Natural killer cell treated with Interleukin-12 subunit alpha and Interleukin-12 subunit beta and Interleukin-15 and Interleukin-18, amount 100 ng/mL, for 72 hours (primary cell): ENCODE measurements at places on chromosomes 12 and 14. TPM values are rescaled to one million over a fixed set of nuclear protein-coding genes. Genes with fewer than 3 reads are reported as not detected.

Gene PZP
- total RNA-seq: not detected

Gene GSKIP
- 15.2 TPM for total RNA-seq

Gene CACNA1C
- total RNA-seq: 0.06 TPM

Gene B4GALNT3
- total RNA-seq: 20.6 TPM

- H3K27ac ChIP-seq: no peak overlapping the region
- H3K4me3 ChIP-seq: no peak overlapping the region
- H3K27me3 ChIP-seq: no peaks in the 10 kb centered on the region
- H3K4me1 ChIP-seq: no peaks in the 10 kb centered on the region
- H3K36me3 ChIP-seq: peaks cover 5% of the 10 kb centered on the region
These were observed 731.9 kb upstream of the FBXO33 start for GRCh38 chr14:40164083-40164482.

GRCh38 chr14:59803052-59803540 is 67.5 kb downstream of the RTN1 start:
- peaks cover 7% of the 10 kb centered on the region for H3K27me3 ChIP-seq
- no peak for DNase-seq
- H3K36me3 ChIP-seq: no peaks in the 10 kb centered on the region
- no peak overlapping the region for H3K27ac ChIP-seq
- H3K4me3 ChIP-seq: no peak overlapping the region

Gene BCL11B
- total RNA-seq: 27.6 TPM

Gene RIMBP2
- not detected for total RNA-seq

DNA sequence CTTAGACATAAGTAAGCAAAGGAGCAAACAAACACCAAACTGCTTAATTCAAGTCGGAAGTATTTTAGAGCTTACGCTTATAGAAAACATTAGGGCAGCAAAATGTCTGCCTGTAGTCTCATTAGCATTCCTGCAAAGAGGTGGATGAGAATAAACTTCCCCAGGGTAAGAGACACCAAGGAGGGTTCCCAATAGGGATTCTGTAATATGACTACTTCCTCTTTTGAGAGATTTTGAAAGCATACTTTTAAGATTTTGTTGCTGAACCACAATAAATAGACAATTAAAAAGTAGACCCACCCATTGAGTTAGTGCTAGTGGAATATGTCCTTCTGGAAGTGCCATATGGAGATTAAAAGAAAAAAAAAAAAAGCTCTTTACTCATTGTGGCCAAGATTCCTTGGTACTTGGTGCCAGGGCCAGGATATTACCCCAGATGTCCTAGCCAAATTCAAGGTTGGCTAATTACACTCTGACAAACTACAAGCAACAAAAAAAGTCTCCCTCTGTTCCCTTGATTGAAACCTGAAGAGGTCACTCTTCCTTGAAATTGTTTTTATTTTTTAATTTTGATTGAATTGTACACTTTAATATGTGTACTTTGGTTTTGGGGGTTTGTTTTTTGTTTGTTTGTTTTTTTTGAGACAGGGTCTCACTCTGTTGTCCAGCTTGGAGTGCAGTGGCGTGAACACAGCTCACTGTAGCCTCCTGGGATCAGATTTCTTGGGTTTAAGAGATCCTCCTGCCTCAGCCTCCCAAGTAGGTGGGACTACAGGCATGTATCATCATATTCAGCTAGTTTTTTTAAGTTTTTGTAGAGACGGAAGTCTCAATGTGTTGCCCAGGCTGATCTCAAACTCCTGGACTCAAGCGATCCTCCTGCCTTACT is 8.7 kb downstream of the CLIP1 start:
- H3K27me3 ChIP-seq: no peaks in the 10 kb centered on the region
- H3K36me3 ChIP-seq: no peaks in the 10 kb centered on the region
- H3K27ac ChIP-seq: peak overlapping the region; percentile 88
- no peak for DNase-seq
- H3K4me1 ChIP-seq: peaks cover 22% of the 10 kb centered on the region

- no peaks in the 10 kb centered on the region for H3K27me3 ChIP-seq
- no peaks in the 10 kb centered on the region for H3K36me3 ChIP-seq
- no peak overlapping the region for H3K4me3 ChIP-seq
- no peak overlapping the region for H3K27ac ChIP-seq
- DNase-seq: no peak
These were observed 43.3 kb downstream of the ACTN1 start for GRCh38 chr14:68935761-68936214.

DNA sequence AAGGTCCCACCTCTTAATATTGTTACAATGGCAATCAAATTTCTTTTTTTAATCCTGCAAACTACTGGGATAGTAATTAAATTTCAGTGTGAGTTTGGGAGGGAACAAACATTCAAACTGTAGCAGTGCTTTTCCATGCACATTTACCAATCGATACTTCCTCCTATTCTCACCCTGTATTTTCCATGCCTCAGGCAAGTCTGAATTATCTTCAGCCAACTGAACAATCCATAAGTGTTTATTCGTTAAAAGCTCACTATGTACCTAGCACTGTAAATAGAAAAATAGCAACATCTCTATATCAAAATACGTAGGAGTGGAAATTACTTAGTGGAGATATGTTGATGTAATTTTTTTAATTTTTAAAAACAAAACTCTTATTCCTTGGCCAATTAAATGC is 43.5 kb downstream of the CCDC177 start:
- H3K4me1 ChIP-seq: no peaks in the 10 kb centered on the region
- H3K27ac ChIP-seq: no peak overlapping the region
- no peak for DNase-seq
- H3K27me3 ChIP-seq: peaks cover 15% of the 10 kb centered on the region
- no peaks in the 10 kb centered on the region for H3K36me3 ChIP-seq

- no peaks in the 10 kb centered on the region for H3K27me3 ChIP-seq
- no peak for DNase-seq
- H3K4me3 ChIP-seq: no peak overlapping the region
- no peaks in the 10 kb centered on the region for H3K4me1 ChIP-seq
These were observed 23.3 kb downstream of the TPCN1 start for GRCh38 chr12:113244478-113244958.

DNA sequence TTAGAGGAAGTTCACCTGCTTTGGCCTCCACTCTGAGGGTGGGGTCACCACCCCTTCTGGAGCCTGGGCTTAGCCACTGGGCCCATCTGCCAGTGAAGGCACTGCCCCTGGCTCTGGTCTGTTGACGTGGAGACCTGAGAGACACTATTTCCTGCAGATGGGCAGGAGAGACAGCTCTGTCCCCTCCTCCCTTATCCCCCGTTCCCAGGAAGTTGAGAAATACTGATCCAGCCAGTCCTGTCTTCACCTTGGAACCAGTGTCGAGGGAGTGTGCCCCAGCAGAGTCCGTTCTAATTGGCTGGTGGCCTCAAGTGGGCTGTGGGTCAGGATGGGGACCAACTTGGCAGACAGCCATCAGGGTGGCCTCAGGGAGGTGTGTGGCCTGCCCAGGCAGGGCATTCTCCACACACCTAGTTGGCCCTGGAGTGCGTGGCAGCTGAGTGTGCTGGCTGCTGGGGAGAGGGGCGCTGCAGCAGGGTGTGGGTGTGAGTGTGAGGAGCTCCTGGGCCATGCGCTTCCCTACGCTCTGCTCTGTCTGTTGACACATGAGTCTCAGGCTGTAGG is 25.4 kb downstream of the CLSTN3 start:
- no peak for DNase-seq
- no peaks in the 10 kb centered on the region for H3K36me3 ChIP-seq

DNA sequence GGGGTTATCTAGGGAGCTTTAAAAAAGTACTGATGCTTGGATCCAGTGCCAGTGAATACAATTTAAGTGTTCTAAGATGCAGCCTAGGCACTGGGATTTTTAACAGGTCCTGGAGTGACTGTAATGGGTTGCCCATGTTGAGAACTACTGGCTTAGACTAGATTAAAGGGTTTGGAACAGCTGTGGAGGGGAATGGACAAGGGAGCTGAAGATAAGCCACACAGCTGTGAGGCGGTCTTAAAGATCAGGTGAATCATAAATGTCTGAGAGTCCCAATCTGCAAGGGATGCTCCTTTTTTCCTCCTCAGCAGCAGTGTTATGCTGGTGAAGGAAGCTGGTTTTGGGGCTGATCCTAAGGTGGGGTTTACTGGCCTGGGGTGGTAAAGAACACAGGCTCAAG is 35.5 kb upstream of the FRMD6 start:
- H3K4me3 ChIP-seq: no peak overlapping the region
- no peak for DNase-seq
- no peak overlapping the region for H3K27ac ChIP-seq
- H3K4me1 ChIP-seq: no peaks in the 10 kb centered on the region

DNA sequence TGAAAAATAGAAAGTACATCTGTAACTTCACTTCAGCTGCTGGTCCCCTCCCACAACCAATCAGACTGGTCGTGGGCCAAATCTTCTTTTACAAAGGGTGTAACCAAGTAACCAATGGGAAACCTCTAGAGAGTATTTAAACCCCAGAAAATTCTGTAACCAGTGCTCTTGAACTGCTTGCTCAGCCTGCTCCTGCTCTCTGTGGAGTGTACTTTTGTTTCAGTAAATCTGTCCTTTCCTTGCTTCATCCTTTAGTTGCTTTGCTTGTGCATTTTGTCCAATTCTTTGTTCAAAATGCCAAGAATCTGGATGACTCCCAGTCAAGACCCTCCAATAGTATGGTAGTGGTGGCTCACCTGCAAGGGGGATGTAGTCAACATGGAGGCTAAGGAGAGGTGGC is 489.1 kb downstream of the FUT8 start:
- no peak for DNase-seq
- peaks cover 7% of the 10 kb centered on the region for H3K4me1 ChIP-seq
- H3K36me3 ChIP-seq: peaks cover 6% of the 10 kb centered on the region

Gene KLRK1
- total RNA-seq: 126 TPM

Gene SLC10A1
- not detected for total RNA-seq

GRCh38 chr14:69154779-69155178 is 1.9 kb upstream of the DCAF5 start:
- peaks cover 19% of the 10 kb centered on the region for H3K4me1 ChIP-seq
- DNase-seq: no peak
- H3K27me3 ChIP-seq: no peaks in the 10 kb centered on the region
- no peak overlapping the region for H3K27ac ChIP-seq

DNA sequence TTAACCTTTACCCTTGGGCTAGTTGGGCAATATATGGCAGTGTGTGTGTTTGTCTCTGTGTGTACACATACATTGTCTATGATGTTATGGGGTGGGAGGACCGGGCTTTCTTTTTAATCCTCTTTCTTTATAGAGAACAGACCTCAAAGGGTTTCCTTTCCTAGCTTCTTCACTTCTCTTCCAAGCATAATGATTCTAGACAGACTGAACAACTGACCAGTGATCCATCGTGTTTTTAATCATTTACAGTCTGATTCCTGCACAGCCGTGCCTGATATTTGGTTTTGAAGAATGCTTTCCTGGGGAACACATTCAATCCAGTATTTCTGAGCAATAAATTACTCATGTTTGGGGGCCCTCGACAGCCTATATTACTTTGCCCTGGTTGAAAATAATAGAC is 481.1 kb upstream of the DCN start:
- H3K4me1 ChIP-seq: no peaks in the 10 kb centered on the region
- DNase-seq: no peak
- peaks cover under 1% of the 10 kb centered on the region for H3K36me3 ChIP-seq
- no peak overlapping the region for H3K27ac ChIP-seq
- no peaks in the 10 kb centered on the region for H3K27me3 ChIP-seq
- H3K4me3 ChIP-seq: no peak overlapping the region

DNA sequence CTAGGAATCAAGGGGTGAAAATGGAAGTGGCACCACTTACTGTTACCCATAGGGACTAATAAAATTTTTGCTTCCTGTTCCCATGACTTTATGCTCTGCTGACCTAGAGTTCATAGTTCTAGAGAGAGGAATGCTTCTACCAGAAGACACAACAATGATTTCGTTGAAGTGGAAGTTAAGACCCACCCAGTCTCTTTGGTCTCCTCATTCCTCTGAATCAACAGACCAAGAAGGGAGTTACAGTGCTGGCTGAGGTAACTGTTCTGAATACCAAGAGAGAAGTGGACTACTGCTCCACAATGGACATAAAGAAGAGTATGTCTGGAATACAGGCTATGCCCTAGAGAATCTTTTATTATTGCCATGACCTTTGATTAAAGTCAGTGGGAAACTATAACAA is 23.5 kb upstream of the DYRK2 start:
- no peak for DNase-seq
- H3K27me3 ChIP-seq: no peaks in the 10 kb centered on the region
- H3K4me1 ChIP-seq: peaks cover 21% of the 10 kb centered on the region
- H3K4me3 ChIP-seq: no peak overlapping the region
- no peaks in the 10 kb centered on the region for H3K36me3 ChIP-seq

- no peak for DNase-seq
- H3K27me3 ChIP-seq: peaks cover 3% of the 10 kb centered on the region
- H3K27ac ChIP-seq: no peak overlapping the region
- no peaks in the 10 kb centered on the region for H3K36me3 ChIP-seq
These were observed 8.5 kb upstream of the DACT1 start for GRCh38 chr14:58629281-58629680.

DNA sequence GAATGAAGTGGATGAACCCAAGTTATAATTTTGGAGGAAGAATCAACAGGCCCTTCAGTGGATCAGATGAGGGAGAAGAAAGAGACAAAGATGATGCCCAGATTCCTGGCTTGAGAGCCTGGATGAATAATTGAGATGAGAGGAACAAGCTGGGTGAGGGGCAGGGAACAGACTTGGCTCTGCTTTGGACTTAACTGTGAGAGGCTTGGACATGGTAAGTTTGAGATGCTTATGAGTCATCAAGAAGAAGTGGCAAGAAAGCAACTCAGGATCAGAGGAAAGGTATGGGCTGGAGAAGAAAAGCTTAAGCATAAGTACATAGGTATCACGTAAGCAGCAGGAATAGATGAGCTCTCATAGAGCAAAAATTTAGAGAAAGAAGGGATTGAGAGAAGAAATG is 55.3 kb downstream of the FIGNL2 start:
- no peaks in the 10 kb centered on the region for H3K4me1 ChIP-seq
- DNase-seq: no peak
- no peaks in the 10 kb centered on the region for H3K36me3 ChIP-seq
- no peak overlapping the region for H3K27ac ChIP-seq
- H3K4me3 ChIP-seq: no peak overlapping the region

Gene KLRC3
- total RNA-seq: 9.6 TPM

DNA sequence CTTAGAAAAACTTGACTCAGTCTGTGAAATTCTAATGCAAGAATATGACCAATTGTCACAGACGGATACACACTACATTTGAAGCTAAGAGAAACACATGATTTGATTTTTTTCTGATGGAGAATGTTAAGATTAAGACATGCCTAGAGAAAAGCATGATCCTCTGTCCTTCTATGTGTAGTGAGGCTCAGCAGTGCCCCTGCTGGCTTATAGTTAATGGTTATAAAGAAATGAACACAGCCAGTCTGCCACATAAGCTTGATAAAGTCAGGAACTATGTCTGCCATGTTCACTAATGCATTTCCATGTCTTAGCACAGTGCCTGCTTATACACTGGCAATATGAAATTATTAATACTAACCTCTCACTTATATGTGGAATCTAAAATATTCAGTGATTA is 168.1 kb upstream of the DAAM1 start:
- H3K4me1 ChIP-seq: no peaks in the 10 kb centered on the region
- H3K27ac ChIP-seq: no peak overlapping the region
- H3K27me3 ChIP-seq: peaks cover 5% of the 10 kb centered on the region
- H3K4me3 ChIP-seq: no peak overlapping the region
- H3K36me3 ChIP-seq: no peaks in the 10 kb centered on the region

Gene SCN8A
- 0.50 TPM for total RNA-seq

Gene TSHR
- total RNA-seq: not detected

Gene TEDC1
- 25.1 TPM for total RNA-seq

Gene LUM
- total RNA-seq: not detected

GRCh38 chr12:82870771-82871377 is 184.2 kb downstream of the TMTC2 start:
- H3K4me3 ChIP-seq: no peak overlapping the region
- no peaks in the 10 kb centered on the region for H3K4me1 ChIP-seq
- H3K27ac ChIP-seq: no peak overlapping the region
- H3K27me3 ChIP-seq: no peaks in the 10 kb centered on the region
- H3K36me3 ChIP-seq: no peaks in the 10 kb centered on the region

Gene COX8C
- not detected for total RNA-seq

Gene MYL2
- not detected for total RNA-seq
